ENCODE measurements at places on chromosomes 6 and 20. TPM values are rescaled to one million over a fixed set of nuclear protein-coding genes. Genes with fewer than 3 reads are reported as not detected.

ACTL10 gene
- total RNA-seq: 1.0 TPM

DNA sequence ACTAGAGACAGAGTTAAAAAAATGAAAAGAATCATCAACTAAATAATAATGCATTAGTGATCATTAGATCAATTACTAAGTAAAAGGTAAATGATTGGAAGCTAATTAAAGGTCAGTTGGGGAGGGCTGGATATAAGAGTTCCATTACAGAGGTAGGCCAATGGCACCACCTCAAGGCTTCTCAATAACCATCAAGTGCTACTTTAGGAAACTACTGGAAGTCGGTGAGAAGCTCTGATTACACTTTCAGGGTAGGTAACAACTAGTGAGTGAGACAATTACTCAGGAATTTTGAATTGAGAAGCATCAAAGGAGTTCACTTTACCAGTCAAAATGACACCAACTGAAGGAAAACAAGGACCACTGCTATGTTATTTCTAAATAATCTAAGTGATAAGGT lies 90.2 kb upstream of the HDAC2 start:
- H3K4me3 ChIP-seq: no peak overlapping the region
- no peak overlapping the region for H3K27ac ChIP-seq
- no peaks in the 10 kb centered on the region for H3K27me3 ChIP-seq
- H3K4me1 ChIP-seq: no peaks in the 10 kb centered on the region
- DNase-seq: peak; percentile 30

- no peaks in the 10 kb centered on the region for H3K36me3 ChIP-seq
- no peak for DNase-seq
- H3K27me3 ChIP-seq: no peaks in the 10 kb centered on the region
- no peak overlapping the region for H3K27ac ChIP-seq
These were observed 101.9 kb downstream of the NFATC2 start for GRCh38 chr20:51440589-51440988.

DNA sequence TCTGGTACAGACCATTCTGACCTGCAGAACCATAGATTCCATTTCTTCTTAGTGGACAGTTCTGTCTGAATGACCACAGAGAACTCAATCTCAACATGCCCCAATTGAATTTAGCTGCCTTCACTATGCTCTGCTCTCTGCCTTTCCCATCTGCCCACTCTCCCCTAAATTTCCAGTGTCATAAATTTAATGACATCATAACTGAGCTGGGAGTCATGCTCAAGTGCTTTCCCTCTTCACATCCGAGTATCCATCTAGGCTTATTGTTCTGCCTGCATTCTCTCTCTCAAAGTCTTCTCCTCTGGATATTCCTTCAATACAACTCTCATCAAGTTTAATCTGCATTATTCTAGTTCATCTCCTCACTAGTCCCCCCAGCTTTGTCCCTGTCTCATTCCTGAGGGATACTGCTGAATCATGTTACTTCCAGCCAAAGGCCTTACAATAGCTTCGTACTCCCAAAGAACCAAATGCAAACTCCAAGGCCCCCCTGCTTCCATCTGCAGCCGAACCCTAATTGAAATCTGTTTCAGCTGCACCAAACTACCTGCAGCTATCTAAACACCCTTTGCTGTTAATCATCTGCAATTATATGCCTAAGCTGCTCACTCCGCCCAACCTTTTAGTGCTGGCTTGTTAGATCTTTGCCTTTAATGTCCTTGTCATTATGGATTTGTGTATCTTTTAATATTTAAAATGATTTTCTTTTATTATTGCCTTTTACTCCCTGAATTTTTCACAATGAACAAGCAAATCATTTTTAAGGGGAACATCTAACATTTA lies 46.1 kb downstream of the SLC35B3 start:
- H3K27me3 ChIP-seq: no peaks in the 10 kb centered on the region
- H3K27ac ChIP-seq: no peak overlapping the region
- no peaks in the 10 kb centered on the region for H3K4me1 ChIP-seq

DNA sequence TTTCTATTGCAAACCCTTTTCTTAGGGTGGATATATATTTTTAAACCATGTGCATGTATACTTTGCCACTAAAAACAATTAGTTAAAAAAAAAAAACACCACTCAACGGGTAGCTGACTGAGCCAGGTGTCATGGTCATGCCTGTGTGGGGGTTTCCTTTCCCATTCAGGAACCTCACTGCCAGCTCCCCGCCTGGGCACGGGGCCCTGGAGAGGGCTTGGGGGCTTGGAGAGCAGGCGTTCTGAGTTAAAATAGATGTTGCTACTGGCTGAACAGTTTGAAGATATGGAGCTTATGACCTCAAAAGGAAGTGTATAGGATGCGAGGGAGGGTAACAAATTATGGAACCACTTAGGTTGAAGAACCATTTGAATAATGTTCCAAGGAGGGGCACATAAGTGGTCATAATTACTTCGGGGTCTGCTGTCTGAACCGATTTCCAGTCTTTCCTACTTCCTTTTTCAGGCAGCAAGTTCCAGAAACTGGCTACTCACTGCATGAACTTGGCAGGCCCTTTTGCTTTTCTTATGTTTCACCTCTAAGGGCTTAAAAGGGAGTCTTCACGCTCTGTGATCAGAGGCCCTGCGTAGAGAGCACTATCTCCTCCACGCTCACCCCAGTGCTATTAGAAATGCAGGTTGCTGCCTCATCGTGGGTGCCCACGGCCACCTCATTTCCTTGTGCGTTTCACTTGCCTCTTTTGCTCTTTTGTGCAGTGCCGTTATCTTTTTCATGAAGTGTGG lies 9.9 kb downstream of the STX16 start:
- peaks cover 12% of the 10 kb centered on the region for H3K4me1 ChIP-seq
- no peaks in the 10 kb centered on the region for H3K27me3 ChIP-seq
- no peak overlapping the region for H3K4me3 ChIP-seq
- H3K36me3 ChIP-seq: peaks cover 32% of the 10 kb centered on the region
- DNase-seq: no peak
- H3K27ac ChIP-seq: no peak overlapping the region

DNA sequence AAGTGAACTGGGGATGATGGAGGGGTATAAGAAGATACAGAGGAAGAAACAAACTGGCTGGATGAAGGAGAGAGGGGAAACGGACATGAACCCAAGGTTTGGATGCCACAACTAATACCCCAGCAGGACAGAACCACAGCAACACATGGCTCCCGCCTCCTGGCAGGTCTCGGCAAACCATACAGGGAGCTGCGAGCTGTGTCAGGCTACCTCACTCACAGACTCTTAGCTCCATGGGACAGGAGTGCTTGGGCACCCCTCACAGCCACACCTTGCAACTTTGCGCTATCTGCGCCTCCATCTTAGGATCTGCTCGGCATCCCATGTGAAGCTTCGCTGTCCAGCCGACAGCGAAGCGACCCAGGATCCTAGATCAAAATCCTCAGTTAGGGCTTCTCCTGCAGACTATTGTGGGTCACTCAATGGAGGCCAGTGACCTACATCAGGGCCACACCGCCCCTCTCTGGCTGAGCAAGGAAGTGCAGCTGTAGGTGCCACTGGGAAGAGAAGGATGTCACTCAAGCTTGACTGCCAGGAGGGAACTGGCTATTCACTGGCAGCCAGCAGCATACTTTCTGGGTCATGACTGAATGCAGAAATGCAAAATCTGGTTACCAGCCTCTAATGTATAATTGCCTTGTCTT lies 174.4 kb upstream of the RIN2 start:
- H3K4me3 ChIP-seq: no peak overlapping the region
- H3K4me1 ChIP-seq: no peaks in the 10 kb centered on the region
- H3K36me3 ChIP-seq: no peaks in the 10 kb centered on the region
- H3K27ac ChIP-seq: no peak overlapping the region
- H3K27me3 ChIP-seq: peaks cover 97% of the 10 kb centered on the region

- no peaks in the 10 kb centered on the region for H3K27me3 ChIP-seq
- no peaks in the 10 kb centered on the region for H3K4me1 ChIP-seq
- no peaks in the 10 kb centered on the region for H3K36me3 ChIP-seq
- DNase-seq: no peak
These were observed 136.9 kb downstream of the PTCHD4 start for GRCh38 chr6:47974106-47974505.

- no peak overlapping the region for H3K4me3 ChIP-seq
- H3K27ac ChIP-seq: no peak overlapping the region
- H3K36me3 ChIP-seq: no peaks in the 10 kb centered on the region
- H3K4me1 ChIP-seq: no peaks in the 10 kb centered on the region
- DNase-seq: no peak
These were observed 553.0 kb downstream of the CD109 start for GRCh38 chr6:74248966-74249365.

SMPDL3A gene
- 2.4 TPM for total RNA-seq

GRCh38 chr6:116326996-116327395 lies 43.8 kb upstream of the DSE start:
- H3K4me3 ChIP-seq: no peak overlapping the region
- no peaks in the 10 kb centered on the region for H3K36me3 ChIP-seq
- H3K27me3 ChIP-seq: no peaks in the 10 kb centered on the region
- DNase-seq: no peak
- H3K27ac ChIP-seq: no peak overlapping the region

NKX2-2 gene
- not detected for total RNA-seq

DNA sequence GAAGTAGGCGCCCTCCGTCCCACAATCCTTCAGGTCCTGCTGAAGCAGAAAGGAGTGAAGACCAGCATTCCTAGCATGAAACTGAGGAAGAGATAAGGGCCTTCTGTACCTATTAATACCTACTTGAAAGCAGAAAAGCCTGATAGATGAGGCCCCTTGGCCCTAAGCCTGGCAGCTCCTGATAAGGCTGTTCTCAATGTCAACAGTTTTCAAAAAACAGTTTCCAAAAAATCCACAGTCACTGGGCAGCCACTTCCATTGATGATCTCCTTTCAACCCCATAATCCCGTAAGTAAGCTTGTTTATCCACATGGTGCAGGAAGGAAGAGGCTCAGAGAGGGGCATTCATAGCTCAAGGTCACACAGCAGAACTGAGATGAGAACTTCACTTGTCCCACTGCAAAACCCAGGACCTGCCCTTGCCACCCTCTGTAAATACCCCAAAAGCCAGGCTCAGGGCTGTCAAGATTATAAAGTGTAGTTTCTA lies 2.8 kb upstream of the E2F1 start:
- peaks cover 30% of the 10 kb centered on the region for H3K4me1 ChIP-seq
- H3K4me3 ChIP-seq: no peak overlapping the region

DNA sequence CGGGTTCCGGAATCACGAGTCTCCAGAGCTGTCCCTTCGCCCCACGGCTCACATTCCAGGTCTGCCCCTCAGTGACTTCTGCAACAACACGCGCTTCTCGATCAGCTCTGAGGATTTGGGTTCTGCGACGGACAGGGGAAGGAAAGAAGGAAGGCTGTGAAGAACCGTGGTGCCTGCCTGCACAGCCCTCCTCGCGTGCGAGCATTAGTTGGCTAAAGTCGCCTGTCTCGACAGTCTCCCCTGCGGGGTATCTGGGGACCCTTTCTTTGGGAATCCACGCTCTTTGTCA lies 23.1 kb downstream of the VPS52 start:
- peak overlapping the region; percentile 69 for H3K4me3 ChIP-seq
- no peak overlapping the region for H3K27ac ChIP-seq
- H3K27me3 ChIP-seq: peaks cover 18% of the 10 kb centered on the region
- H3K4me1 ChIP-seq: peaks cover 28% of the 10 kb centered on the region

DNA sequence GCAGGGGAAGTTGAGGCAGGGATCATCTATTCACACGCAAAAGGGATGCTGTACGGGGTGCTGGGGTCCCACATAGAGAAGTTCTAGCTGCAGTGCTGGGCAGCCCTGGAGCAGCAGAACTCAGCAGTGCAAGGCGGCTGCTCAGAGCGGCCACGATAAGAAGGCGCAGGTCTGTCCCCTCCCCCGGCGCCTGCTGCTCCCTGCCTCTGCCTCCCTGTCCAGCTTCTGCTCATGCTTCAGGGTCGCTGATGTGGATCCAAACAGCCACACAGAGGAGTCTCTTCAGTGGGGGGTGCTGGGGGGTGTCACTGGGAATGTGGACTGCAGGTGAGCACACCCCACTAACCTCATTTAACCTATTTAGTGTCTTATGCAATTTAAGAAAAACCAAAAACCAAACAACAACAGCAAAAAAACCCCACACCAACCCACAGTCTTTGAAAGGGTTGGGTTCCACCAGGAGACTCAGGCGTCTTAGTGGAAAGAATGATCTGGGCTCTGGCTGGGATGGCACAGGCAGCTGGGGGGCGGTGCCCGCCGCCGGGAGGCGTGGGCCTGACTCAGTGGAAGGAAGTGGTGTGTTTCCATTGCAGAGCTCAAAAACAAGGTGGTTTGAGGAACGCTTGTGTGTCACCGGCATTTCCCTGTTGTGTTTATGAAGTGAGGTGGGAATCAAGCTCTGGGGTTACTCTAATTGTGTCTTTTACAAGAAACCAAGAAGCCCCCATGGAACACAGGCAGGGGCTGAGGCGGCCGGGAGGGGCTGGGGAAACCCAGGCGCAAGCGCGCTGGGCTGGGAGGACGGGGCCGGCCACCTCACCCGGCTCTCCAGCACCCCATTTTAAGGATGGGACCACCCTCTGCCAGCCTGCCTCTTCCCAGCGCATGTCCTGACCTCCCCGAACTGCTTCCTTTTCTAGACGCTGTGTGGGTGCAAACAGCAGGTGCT lies 55.1 kb downstream of the IRF4 start:
- H3K27ac ChIP-seq: no peak overlapping the region
- H3K27me3 ChIP-seq: peaks cover 21% of the 10 kb centered on the region
- H3K4me3 ChIP-seq: no peak overlapping the region
- H3K4me1 ChIP-seq: no peaks in the 10 kb centered on the region
- DNase-seq: no peak

DNA sequence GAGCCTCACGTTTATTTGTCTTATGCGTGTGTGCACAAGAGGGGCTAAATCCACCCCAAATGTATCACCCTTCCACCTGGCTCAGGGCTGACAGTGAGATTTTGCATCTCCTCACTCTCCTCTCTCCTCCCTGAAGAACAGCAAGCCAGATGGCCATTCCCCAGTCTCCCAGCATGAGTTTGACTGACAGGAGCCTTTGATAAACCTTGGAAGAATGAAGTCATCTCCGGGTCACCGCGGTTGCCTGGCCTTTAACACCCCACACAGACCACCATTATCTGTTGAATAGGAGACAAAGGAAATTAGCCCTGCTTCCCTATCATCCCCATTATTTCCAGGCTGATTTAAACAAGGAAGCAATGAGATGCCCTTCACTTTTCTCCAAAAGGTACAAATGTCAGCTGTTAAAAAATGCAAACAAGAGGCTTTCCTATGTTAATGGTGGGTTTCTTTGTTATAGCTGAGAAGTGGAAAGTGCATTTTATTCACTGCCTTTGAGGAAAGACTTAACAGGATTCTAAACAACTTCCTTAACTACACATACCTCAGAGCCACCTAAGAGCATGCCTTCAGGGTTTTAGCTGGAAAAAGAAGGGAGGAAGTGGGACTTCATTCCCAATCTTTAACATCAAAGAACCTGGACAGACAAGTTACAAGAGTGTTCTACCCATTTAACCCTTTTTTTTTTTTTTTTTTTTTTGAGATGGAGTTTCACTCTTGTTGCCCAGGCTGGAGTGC lies 524.8 kb upstream of the ID4 start:
- no peak overlapping the region for H3K4me3 ChIP-seq
- H3K4me1 ChIP-seq: no peaks in the 10 kb centered on the region
